ENCODE measurements at places on chromosomes 7 and 10.

GRCh38 chr10:1310271-1310789, 254.1 kb downstream of the WDR37 start:
- DNase-seq, result no peak

- no peak for DNase-seq
Measured at GRCh38 chr7:151281686-151282085, 33.2 kb upstream of the SMARCD3 start.

DNA sequence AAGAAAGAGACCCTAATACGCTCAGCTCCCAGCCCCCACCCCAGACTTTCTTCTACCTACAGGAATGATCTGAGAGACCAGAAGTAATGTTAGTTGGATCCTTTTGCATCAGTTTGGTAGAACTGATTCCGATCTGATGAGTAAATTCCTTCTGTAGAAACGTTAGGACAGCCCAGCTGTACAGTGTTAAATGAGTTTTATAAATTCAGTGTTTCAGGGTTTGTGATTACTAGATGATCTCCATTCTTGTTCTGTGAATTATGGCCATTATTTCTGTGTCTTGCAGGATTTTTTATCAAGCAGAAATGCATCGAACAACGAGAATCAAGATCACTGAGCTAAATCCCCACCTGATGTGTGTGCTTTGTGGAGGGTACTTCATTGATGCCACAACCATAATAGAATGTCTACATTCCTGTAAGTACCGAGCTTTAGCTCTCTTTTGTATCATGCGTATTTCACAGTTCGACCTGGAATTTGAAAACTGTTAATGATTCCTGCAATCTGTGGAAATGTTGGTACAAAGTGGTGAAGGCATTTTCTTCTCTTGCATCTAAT, 5.3 kb downstream of the BMI1 start:
- DNase-seq, result no peak

- DNase-seq, result no peak
Measured at GRCh38 chr7:29158795-29159423, 12.6 kb upstream of the CPVL start.

- no peak for DNase-seq
Measured at GRCh38 chr10:75632805-75633462, 201.5 kb downstream of the LRMDA start.

- no peak for DNase-seq
Measured at GRCh38 chr10:72688208-72688651, 3.7 kb upstream of the MCU start.

Data from stimulated activated CD8-positive, alpha-beta memory T cell treated with anti-CD3 and anti-CD28 coated beads, Interleukin-2, amount 100 ng/mL, for 1 hour (primary cell).